Cerebellar nuclear complex (tissue), 1 donor: ENCODE measurements at places on chromosomes 6 and 20.

DNA sequence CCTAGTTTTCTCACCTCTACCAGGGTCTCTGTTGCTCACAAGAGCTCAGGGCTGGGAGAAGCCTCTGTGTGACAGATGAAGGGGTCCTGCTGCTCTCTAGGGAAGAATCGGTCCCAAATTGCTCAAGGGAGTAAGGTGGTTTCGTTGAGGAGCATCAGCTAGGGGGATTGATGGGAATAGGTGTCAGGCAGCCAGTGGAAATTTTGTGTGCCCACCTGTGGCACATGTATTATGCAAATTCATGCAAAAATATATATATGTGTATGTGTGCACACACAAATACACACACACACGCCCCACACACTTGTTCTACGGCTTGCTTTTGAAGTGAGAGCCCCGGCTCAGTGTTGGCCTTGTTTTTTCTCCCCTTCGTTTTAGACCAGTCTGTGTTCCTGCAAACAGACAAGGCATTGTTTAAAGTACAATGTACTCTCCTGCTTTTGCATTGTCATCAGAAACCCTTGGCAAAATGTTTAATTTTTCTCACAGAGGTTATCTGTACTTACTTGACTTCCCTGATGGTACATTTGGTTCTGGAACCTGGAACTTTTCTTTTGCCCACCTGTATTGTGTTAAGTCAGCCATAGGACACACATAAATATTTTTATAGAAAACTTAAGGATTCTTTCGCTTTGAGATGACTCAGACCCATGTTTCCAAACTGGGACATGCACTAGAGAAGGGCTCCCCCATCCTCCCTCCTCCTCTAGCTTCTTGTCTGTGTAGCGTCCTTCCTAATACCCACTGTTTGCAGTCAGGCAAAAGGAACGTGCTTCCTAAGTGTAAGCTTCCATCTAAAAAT lies 26.7 kb downstream of the FOXO3 start:
- no peak for DNase-seq

GRCh38 chr20:35600176-35600992 lies 15.2 kb upstream of the SPAG4 start:
- no peak for DNase-seq

DNA sequence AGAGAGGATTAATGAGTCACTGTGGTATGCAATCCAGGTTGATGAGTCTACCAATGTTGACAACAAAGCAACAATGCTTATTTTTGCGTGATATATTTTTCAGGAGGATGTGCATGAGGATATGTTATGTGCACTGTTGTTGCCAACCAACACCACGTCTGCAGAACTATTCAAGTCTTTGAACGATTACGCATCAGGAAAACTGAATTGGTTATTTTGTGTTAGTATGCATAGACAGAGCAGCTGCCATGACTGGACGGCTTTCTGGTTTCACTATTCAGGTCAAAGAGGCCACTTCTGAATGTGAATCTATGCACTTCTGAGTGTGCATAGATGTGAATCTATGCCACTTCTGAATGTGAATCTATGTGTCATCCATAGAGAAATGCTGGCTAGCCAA lies 134.0 kb upstream of the GRIK2 start:
- DNase-seq, result no peak

GRCh38 chr6:84763003-84763885 lies 1.2 kb downstream of the TBX18 start:
- no peak for DNase-seq

- DNase-seq, result no peak
Observed at GRCh38 chr6:65989676-65990075, 282.6 kb upstream of the EYS start.

DNA sequence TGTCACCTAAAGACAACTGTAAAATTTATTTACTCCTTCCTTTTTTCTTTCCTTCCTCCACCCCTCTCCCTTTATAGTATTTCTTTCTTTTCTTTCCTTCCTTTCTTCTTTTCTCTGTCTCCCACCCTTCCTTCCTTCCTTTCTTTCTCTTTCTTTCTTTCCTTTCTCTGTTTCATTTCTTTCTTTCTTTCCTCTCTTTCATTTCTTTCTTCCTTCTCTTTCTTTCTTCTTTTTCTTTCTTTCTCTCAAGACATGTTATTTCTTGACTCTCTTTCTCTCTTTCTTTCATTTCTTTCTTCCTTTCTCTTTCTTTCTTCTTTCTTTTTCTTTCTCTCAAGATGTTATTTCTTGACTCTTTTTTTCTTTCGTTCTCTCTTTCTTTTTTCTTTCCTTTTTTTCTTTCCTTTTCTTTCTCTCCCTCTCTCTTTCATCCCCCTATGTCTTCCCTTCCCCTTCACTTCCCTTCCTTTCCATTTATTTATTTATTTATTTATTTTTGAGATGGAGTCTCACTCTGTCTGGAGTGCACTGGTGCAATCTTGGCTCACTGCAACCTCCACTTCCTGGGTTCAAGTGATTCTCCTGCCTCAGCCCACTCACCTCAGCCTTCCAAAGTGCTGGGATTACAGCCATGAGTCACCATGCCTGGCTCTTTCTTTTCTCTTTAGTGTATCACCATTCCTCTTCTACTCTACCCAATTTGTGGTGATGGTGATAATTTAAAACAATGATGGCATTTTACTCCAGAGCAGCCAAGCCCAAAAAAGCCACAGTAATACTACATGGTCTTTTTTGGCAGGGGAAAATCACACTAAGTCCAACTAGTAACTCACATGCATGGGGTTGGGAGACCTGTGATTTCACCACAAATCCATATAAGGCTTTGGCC lies 188.2 kb downstream of the ADGRG6 start:
- no peak for DNase-seq

DNA sequence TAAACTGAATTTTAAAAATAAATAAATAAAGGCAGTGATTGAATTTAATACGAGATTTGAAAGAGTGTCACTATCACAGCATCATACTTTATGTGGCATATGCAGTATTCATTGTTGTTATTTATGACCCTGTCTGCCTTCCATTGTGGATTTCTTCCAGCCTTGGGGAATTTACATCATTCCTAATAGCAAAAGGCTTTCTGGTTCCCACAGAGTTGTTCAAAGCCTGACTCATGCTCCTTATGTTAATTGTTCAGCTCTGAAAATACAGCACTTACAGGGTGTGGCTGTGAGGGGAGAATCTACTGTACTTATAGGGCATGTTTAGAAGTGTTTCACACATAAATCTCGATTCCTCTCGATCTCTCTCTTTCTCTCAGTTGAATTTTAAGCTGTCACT lies 54.4 kb downstream of the JAG1 start:
- DNase-seq, result no peak

DNA sequence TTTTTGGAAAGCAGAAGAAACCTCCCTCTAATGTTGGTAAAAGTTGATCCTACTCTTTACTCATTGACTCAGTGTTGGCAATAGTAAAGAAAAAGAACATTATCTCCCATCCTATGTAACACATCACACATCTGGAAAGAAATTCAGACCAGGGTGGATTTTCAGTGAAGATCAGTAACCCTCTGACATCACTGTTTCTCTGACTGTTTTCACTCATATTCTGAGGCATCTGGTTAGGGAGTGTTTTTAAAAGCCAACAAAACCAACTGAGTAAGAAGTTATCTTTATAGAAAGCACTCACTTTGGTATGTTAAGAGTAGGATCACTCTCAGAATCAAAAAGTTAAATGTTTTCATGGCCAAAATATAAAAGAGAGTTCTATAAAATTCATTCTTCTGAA lies 143.6 kb downstream of the DST start:
- no peak for DNase-seq

DNA sequence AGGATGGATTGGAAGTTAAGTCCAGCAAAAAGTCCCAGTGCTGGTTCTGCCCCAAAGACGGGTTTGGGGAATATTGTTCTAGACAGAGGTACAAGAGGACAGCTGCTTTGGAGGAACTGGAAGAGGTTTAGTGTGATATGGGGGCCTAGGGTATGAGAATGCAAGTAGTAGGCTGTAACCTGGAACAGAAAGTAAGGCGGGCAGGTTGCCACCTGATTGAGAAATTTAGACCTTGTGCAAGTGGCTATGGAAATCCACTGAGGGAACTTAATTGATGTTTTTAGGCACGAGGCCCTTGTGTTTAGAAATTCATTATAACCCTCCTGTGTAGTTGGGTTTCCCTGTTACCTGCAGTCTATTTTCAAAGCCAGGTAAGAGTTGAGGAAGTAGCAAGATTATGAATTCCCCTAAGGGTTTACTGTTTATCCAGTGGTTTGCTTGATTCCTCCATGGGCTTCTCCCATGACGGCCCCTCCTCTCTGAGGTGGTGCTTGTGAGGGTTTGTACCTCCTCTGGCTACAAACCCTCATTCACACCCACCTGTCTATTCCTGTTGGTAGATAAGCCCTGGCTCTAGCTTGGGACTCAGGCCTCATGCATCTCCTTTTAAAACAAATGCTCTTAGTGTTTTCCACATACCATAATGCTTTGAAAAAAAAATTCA lies 42.0 kb upstream of the BCAS1 start:
- no peak for DNase-seq
